ELR (cell line): ENCODE measurements at places on chromosomes 2 and 18.

- DNase-seq = no peak
Measured at GRCh38 chr18:10564975-10565773, 39.3 kb downstream of the NAPG start.

DNA sequence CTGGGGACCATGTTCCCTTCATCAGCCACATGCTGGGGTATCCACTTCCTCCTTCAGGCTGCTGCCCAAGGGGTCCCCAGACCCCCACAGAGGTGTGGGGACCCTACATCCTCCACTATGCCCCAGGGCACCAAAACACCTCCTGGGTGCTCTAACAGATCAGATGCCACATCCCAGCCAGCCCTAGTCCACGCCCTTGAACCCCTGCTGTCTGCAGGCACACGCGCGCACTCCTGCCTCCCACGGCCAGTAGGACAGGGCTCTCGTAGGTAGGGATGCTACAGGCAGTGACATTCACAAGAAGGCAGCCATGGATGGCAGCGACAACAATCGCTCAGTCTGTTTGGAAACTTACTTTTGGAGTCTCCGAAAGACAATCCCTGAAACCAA lies 3.0 kb upstream of the GPC1 start:
- no peak for DNase-seq

DNA sequence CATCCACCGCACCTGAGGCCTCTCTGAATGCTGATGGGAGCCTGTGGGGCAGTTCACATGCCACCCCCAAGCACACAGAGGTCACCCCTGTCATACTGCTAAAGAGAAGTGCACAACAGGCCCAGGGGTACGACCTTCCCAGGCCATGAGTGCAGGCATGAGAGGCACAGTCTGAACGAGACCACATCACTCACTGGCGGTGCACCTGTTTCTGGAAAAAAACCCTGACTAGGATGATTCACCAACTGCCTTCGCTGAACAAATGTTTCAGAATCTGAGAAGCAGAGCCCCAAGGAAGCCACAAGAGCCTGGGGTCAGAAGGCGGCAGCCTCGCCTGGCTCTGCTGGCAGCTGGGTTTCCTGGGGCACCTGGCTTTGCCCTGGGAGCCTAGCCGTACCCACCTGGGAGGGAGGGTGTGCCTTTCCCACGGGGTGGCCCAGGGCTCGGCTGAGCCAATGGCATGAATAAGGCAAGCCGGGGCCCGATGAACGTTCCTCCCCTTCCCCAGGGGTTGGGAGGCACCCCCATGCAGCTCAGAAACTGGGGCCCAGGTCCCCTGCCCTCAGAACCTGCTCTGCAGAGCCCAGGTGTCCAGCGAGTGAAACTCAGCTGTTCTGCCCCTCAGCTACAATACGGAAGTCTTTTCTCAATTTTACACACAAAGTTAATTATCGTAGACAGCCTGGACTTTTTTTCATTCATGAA lies 73.8 kb downstream of the HDAC4 start:
- peak; percentile 30 for DNase-seq

DNA sequence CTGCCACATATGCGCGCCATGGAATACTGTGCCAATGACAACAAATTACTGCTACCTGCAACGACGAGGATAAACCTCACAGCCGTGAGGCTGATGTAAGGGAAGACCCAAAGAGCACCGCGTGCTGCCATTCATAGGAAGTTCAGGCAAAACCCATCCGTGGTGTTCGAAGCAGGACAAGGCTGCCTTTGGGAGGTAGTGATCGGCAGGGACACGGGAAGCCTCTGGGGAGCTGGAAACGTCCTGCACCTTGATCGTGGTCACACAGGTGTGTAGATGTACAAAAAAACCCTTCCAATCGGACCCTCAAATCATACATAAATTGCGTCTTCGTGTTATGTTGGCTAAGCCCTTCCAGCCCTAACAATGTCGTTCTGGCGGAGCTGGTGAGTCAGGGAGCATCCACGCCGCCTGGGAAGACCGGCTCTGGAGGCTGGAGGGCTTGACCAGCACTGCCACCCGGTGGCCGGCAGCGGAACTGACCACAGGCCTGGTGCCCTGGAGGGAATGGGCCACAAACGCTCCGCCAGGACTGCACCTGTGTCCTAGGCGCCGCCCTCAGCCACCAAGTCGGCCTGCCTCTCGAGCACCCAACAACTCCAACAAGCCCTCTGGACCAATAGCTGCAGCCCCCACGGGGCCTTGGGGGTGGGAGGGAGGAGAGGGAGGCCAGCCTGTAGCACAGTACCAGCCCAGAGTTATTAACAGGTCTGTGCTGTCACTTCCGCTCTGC lies 4.1 kb upstream of the NEURL3 start:
- DNase-seq = peak; percentile 92

DNA sequence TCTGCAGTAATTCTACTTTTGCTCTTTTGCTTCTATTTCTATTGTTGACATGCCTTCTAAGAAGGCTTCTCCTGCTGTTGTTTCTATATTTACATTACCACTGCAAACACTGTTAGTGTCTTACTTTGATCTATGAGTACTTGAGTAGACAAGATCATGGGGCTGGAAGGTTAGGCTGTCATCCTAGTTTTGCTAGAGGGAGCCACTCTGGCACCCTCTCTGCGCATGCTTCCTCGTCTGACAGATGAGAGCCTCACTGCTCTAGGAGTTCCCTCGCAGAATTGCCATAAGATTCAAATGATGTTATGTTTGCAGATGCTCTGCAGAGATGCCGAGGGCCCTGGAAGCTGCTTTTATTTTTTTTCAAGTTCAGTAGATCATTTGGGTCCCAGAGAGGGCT lies 185.6 kb downstream of the RNF144A start:
- DNase-seq = no peak

- no peak for DNase-seq
Measured at GRCh38 chr2:22449696-22450095, 935.3 kb upstream of the KLHL29 start.
